Inflammatory macrophage treated with lipopolysaccharide for 1 hour (primary cell): ENCODE measurements at places on chromosomes 3 and 15.

- DNase-seq = no peak
Observed at GRCh38 chr15:59438625-59439290, 772 bp downstream of the FAM81A start.

- DNase-seq = no peak
Observed at GRCh38 chr15:34993412-34993811, 5.3 kb upstream of the ZNF770 start.

DNA sequence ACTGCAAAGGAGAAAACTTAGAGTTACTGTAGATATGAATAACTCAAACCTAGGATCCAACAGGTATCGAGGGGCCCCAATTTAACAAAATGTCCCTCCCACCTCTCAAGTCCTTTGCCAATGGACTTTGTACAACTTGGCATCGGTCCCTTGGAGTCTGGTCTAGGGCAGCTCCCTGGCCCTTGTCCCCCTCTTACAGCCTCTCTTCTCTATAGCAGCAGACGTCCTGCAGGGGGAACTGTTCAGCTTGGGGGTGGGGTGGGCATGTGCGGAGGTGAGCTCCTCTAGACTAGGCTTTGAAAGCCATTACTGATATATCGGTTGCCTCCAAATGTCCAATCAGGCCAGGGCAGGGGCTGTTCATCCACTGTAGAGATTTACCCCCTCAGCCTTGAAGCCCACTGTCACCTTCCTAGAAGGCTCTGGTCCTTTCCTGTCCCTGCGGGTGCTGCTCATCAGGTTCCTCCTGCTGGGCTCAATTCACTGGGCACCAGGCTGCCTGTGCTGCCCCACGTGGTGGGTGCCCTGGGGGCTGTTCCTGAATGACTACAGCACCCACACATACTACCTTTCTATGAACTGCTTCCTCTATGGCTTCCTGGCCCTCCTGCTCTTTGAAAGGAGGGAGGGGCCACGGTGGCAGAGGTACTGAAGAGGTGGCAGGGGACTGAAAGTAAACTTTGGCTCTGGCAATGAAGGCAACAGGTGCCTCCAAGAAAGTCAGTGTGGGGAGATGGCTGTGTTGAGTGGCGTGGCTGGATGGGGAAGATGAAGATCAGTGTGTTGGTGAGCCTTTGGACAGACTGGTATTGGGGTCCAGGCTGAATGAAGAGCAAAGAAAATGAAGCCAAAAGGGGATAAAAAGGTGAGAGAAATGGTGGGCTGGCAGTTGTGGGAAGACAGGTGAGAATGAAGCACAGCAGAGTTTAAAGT is 78.8 kb upstream of the MEX3B start:
- DNase-seq = no peak

DNA sequence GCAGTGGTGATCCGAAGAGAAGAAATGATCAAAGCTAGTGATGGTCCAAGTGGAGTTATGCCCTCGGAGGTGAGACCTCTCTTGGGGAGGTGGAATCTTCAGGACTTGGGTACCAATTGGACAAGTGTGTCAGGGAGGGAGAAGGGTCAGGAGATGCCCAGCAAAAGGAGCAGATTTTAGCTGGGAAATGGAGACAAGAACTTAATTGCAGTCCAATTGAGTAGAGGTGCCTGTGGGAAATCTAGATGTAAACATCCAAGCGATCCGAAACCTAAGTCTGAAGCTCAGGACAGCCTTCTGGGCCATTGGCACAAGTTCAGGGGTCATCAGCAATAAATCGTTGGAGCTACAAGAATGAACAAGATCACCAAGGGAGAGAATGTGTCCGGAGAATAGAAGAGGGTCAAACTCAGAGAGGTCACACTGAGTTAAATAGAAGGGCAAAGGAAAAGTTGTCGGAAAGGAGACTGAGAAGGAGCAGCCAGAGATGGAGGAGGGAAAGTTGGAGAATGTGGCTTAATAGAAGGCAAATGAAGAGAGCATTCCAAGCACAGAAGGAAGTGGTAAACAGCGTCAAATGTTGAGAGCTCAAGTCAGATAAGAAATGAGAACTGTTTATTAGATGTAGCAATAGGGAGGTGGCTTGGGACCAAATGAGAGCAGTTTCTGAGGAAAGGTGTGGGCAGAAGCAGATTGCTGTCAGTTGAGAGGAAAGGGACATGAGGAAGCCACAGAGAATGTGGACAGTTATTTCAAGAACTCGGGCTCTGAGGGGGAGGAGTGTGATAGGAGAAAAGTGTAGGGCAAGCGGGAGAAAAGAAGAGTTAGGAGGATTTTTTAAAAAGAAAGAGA is 64.2 kb upstream of the FNDC3B start:
- peak; percentile 69 for DNase-seq

DNA sequence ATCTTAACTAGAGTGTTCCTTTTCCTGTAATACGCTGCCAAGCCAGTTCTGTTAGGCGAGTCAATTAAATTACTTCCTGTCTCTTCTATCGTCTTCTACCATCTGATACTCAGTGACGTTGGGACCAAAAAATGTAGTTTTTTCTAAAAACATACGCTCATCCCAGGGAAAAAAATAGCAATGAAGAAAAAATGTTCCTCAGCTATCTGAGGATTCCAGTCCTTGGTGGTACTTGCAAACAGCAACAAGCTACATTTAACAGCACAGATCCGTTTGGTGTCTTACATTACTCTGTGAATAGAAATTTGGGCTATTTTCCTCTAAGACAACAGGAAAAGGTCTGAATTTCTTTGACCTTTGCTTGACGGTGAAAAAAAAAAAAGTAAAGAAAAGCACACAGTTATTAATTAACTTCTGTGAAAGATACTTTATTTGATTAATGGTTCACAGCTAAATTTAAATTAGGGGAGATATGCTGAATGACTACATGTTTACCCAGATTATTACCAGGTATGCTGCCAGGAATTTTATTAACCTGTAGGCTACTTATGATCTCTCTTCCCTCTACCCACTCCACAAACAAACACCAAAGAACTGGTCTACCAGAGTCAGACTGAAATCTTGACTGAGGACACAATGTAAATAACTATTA is 254.4 kb upstream of the ZPLD1 start:
- no peak for DNase-seq

- DNase-seq = no peak
Observed at GRCh38 chr3:169581633-169582032, 81.9 kb downstream of the MECOM start.

GRCh38 chr15:99956820-99957641 is 223.8 kb upstream of the LYSMD4 start:
- no peak for DNase-seq

DNA sequence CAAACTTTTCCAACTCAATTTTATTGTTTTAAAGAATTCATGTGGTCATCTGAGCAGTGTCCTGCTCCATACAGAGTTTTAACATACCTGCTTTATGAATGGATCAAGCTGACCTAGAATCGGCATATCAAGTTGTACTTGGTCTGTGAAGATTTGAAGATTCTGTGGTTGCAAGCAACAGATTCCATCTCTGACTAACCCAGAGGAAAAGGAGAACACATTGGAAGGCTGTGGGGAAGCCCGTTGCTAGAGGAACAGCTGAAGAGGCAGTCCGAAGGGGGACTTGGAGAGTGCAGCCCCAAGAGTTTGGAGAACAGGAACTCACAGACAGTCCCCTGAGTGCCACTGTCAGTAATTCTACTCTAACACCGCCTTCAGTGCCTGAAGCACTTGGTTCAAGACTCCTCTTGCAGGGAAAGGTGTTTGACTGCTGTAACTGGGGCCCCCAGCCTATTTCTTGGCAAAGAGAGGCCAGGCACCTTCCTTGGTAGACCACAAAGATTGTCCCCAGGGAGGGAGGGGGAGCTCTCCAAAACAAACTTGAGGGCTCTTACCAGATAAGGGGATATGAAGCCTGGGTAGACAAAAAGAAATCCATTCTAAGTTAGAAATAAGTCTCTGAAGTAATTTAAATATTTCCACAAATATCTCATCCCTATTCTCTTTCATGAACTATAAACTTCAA is 88.8 kb downstream of the LARS2 start:
- peak; percentile 33 for DNase-seq

- DNase-seq = no peak
Observed at GRCh38 chr15:81084716-81085115, 49.4 kb upstream of the CFAP161 start.

DNA sequence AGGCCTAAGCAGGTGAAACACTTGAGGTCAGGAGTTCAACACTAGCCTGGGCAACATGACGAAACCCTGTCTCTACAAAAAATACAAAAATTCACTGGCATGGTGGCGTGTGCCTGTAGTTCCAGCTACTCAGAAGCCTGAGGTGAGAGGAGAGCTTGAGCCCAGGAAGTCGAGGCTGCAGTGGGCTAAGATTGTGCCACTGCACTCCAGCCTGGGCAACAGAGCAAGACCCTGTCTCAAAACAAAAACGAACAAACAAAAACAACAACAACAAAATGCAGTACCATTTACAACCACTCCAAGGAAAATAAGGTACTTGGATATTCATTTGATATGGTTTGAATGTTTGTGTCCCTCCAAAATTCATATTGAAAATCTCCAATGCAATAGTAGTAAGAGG is 15.6 kb upstream of the TRANK1 start:
- DNase-seq = no peak

DNA sequence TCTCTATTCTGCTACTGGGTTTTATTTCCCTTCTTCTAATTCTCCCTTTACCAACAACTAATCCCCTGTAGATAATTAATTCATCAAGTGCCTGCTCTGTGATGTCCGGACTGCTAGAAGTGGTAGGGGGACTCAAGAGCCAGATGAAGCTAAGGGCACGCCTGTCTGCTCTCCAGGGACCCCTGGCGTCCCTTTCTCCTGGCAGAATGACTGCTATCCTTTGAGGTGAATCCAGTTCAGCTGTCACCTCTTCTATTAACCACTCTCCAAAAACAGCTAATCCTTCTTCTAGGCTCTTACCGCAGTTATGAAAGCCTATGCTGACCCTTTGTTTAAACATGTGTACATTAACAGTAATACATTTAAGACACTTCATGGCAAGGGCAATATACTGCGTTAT is 1.4 kb upstream of the CHRNA7 start:
- no peak for DNase-seq

GRCh38 chr3:97721446-97721845 is 43.1 kb upstream of the ARL6 start:
- DNase-seq = no peak

DNA sequence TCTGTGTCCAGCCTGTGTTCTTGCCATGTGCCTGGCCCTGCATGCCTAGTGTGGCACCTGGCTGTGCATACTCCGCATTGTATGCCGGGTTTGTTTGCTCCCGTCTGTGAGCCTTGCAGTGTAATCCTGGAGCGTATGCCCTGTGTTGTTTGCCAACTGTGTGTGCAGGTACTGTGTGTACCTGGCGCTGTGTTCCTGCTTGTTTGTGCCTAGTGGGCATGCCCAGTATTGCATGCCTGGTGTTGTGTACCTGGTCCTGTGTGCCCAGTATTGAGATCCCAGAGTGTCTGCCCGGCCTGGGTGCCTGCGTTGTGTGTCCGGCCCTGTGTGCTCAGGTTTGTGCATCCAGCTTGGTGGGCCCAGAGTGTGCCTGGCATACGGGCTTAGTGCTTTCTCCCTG is 54.5 kb upstream of the CHRNA7 start:
- no peak for DNase-seq

DNA sequence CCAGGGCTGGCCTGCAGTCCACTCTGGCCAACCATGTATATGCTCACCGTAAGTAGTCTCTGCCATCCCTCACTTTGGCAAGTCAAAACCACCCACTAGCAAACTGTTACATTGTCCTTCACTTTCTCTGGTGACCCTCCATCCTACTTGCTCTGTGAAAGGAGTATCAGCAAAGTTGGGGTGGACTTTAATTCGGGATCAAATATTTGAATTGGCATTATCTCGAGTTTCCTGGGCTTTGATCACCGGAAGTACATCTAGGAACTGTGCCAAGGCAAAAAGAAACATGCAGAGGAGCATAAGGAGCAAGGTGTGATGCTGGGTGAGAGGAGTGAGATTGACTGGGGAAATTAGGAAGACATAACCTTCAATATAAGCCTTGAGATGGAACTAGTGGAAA is 188.9 kb upstream of the P2RY1 start:
- no peak for DNase-seq

DNA sequence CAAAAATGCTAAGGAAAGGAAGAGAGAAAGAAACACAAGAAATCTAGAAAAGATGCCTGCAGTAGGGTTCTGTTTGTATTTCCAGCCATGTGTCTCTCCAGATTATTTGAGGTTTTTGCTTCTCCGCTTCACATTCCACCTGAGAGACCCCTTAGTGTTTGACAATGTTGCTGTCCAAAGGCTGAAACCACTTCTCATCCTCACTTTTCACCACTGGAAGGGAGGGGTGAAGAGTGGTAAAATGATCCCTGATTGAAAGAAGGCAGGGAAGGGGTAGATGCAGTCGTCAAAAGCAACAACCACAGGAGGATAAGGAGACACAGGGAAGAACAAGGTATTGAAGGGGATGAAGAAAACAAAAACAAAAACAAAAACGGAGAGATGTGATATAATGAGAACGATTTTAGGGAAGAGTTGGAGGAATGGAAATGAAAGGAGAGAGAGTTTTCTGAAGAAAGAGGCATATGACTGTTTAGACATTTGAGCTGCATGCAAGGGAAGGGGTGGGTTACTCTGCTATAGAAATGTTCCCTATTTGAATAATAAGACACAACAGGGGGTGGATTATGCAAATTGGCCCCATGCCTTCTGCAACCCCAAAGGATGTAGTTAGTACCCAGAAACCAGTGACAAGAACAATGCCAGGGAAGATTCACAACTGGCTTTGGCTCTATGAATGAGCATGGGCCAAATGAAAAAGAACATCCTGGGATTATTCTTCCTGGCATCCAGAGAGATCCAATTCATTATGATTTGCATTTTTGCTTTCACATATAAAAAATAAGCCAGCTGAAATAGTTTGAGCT is 235.9 kb downstream of the GAP43 start:
- DNase-seq = no peak

DNA sequence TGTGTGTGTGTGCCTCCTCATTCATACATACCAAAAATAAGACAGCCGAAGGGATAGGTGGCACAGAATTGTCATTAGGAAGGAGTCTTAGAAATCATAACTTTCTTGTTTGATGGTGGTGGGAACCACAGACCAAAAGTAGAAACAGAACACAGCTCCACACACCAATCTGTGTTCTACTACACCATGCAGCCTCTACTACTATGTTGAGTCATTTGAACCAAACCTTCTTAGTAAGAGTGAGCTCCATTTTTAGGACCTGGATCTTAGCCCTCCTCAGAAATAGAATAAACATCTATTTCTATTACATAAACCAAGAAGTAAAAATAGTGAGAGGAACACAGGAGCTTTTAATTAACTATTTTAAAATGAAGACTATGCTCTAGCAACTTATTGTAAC is 27.9 kb upstream of the PLCH1 start:
- no peak for DNase-seq

DNA sequence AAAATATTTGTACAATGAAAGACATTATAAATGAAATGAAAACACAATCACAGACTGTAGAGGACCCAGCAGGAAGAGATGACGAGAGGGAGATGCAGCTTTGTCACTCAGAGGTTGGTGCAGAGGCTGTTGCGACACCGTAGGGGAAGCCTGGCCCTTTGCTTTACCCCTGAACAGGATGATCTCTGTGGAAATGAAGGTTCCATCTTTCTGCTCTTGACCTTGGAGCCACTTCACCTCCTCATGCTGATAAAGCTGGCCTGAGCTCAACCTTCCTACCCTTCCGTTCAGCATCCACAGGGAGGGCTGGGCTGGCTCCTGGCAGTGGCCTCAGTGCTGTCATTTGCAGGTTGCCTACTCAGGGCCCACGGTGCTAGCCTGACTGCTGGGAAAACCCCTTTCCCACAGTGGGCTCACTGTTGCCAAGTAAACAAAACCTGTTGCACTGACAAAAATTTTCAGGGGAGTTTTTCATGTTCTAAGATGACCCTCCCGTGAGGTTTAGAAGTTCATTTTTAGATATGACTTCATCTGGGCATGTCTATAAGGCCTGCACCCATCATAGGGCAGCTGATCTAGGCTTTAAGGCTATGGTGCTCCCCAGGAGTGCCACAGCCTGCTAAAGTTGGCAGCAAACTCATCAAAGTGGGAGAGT is 3.0 kb upstream of the CD80 start:
- peak; percentile 99 for DNase-seq
